ENCODE measurements at places on chromosomes 7 and 10. TPM values are rescaled to one million over a fixed set of nuclear protein-coding genes. Genes with fewer than 3 reads are reported as not detected.

IGF2BP3 gene
- not detected for total RNA-seq

LOXL4 gene
- total RNA-seq: 1.7 TPM

NPSR1 gene
- not detected for total RNA-seq

GIMAP2 gene
- 9.9 TPM for total RNA-seq

ST8SIA6 gene
- not detected for total RNA-seq

ACTL6B gene
- total RNA-seq: not detected

PNLIPRP1 gene
- total RNA-seq: not detected
